Karpas-422 (cell line): ENCODE measurements at places on chromosomes 6 and 20. TPM values are rescaled to one million over a fixed set of nuclear protein-coding genes. Genes with fewer than 3 reads are reported as not detected.
A peak's percentile ranks its signal among the peaks of the same experiment; 100 is the strongest.

- peaks cover 15% of the 10 kb centered on the region for H3K4me1 ChIP-seq
- no peak overlapping the region for H3K27ac ChIP-seq
- H3K27me3 ChIP-seq = no peaks in the 10 kb centered on the region
Observed at GRCh38 chr6:106181664-106182418, 95.7 kb downstream of the PRDM1 start.

- DNase-seq = no peak
- H3K36me3 ChIP-seq = no peaks in the 10 kb centered on the region
- peaks cover 3% of the 10 kb centered on the region for H3K4me1 ChIP-seq
- H3K27ac ChIP-seq = no peak overlapping the region
Observed at GRCh38 chr20:35887393-35888064, 66.8 kb downstream of the SCAND1 start.

DNA sequence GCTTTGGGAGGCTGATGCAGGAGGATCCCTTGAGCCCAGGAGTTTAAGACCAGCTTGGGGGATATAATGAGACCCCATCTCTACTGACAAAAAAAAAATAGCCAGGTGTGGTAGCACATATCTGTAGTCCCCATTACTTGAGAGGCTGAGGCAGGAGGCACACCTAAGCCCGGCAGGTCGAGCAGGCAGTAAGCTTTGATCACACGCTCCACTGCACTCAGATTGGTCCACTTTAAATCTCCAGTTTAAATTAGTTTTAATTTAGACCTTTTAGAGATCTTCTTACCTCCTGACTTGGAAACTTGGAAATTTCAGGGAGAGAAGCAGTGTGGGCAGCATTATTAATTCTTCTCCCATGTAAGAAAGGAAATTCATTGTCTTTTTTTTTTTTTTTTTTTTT lies 16.8 kb upstream of the PLCB4 start:
- H3K36me3 ChIP-seq = no peaks in the 10 kb centered on the region
- H3K4me1 ChIP-seq = no peaks in the 10 kb centered on the region
- no peak overlapping the region for H3K27ac ChIP-seq
- H3K4me3 ChIP-seq = no peak overlapping the region
- DNase-seq = no peak

GRCh38 chr20:1417273-1417672 lies 24.4 kb upstream of the FKBP1A start:
- H3K36me3 ChIP-seq = no peaks in the 10 kb centered on the region
- no peak for DNase-seq
- no peak overlapping the region for H3K4me3 ChIP-seq
- no peaks in the 10 kb centered on the region; the same call in 1 of the 2 replicates for H3K27me3 ChIP-seq
- no peaks in the 10 kb centered on the region for H3K4me1 ChIP-seq
- H3K27ac ChIP-seq = no peak overlapping the region

GRCh38 chr6:19632786-19633185 lies 204.4 kb upstream of the ID4 start:
- no peak overlapping the region for H3K27ac ChIP-seq
- no peak overlapping the region for H3K4me3 ChIP-seq
- H3K4me1 ChIP-seq = no peaks in the 10 kb centered on the region
- no peak for DNase-seq

GRCh38 chr6:154292066-154292465 lies 64.5 kb downstream of the IPCEF1 start:
- H3K4me1 ChIP-seq = no peaks in the 10 kb centered on the region
- no peak overlapping the region for H3K27ac ChIP-seq
- DNase-seq = no peak

DNA sequence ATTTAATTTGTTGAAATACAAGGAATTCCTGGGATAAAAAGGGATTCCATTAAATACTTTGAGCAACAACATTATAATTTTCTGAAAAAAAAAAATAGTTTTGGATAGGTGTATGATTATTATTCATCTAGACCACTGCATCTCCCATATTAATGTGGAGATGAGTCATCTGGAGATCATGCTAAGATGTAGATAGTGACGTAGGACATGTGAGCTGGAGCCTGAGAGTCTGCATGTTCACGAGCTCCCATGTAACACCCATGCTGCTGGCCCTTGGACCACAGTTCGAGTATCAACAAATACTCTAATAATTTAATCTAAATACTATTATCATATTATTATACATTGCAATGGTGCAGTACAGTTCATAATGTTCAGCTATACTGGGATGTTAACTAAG lies 91.6 kb downstream of the EPM2A start:
- H3K36me3 ChIP-seq = no peaks in the 10 kb centered on the region
- H3K4me1 ChIP-seq = no peaks in the 10 kb centered on the region
- H3K27me3 ChIP-seq = no peaks in the 10 kb centered on the region
- DNase-seq = no peak
- no peak overlapping the region for H3K4me3 ChIP-seq

GRCh38 chr6:30727920-30728553 lies 7.9 kb downstream of the TUBB start:
- DNase-seq = peak; percentile 65
- peaks cover 33% of the 10 kb centered on the region for H3K36me3 ChIP-seq
- no peaks in the 10 kb centered on the region for H3K27me3 ChIP-seq
- H3K27ac ChIP-seq = no peak overlapping the region
- peaks cover 8% of the 10 kb centered on the region for H3K4me1 ChIP-seq

DNA sequence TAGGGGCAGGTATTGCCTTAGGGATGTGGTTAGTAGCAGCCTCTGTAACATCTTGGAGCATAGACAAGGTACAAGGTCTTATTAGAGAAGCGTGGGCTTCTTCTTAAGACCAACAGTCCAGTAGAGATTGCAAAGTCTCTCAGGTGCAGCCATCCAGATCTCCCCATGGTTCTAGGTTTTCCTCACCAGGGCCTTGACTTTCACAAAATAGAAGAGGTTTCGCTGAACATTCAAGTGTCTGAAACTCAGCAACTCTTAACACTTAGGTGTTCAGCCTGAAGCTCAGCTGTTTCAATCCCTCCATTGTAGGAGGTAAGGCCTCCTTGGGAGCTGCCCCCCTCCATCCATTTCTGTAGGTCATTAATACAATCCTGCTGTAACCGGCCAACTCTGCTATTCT lies 44.4 kb downstream of the GOPC start:
- H3K27me3 ChIP-seq = no peaks in the 10 kb centered on the region
- H3K36me3 ChIP-seq = peaks cover 8% of the 10 kb centered on the region; the same call in 1 of the 2 replicates
- H3K4me1 ChIP-seq = 0 out of 2 replicates have a peak, but pooled peaks cover 4% of the 10 kb centered on the region
- H3K27ac ChIP-seq = no peak overlapping the region
- DNase-seq = no peak
- H3K4me3 ChIP-seq = no peak overlapping the region

- H3K36me3 ChIP-seq = no peaks in the 10 kb centered on the region
- H3K4me1 ChIP-seq = peaks cover 21% of the 10 kb centered on the region
- no peak overlapping the region for H3K4me3 ChIP-seq
- no peak overlapping the region for H3K27ac ChIP-seq
- peaks cover 4% of the 10 kb centered on the region; the same call in 1 of the 2 replicates for H3K27me3 ChIP-seq
Observed at GRCh38 chr6:7132398-7133035, 24.8 kb downstream of the RREB1 start.

DNA sequence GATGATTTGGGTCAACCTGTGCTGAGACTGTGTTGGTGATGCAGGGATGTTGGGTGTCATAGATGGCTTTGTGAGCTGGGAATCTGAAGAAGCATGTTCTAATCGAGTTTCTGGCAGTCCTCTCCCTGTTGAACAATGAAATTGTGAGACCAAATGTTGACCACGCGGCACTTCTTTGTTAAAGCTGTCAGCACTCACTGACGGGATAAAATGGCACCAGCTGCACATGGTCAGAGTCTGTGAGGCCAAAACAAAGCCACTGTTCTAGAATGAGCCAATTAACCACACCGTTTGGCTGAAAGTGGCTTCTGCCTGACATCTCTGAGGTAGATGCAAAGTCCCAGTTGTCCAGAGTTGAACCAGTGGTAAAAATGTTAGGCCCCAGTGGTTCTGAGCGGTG lies 562.2 kb downstream of the KIF16B start:
- peak; percentile 28 for DNase-seq
- H3K27me3 ChIP-seq = no peaks in the 10 kb centered on the region
- no peaks in the 10 kb centered on the region for H3K36me3 ChIP-seq
- no peak overlapping the region for H3K4me3 ChIP-seq

DNA sequence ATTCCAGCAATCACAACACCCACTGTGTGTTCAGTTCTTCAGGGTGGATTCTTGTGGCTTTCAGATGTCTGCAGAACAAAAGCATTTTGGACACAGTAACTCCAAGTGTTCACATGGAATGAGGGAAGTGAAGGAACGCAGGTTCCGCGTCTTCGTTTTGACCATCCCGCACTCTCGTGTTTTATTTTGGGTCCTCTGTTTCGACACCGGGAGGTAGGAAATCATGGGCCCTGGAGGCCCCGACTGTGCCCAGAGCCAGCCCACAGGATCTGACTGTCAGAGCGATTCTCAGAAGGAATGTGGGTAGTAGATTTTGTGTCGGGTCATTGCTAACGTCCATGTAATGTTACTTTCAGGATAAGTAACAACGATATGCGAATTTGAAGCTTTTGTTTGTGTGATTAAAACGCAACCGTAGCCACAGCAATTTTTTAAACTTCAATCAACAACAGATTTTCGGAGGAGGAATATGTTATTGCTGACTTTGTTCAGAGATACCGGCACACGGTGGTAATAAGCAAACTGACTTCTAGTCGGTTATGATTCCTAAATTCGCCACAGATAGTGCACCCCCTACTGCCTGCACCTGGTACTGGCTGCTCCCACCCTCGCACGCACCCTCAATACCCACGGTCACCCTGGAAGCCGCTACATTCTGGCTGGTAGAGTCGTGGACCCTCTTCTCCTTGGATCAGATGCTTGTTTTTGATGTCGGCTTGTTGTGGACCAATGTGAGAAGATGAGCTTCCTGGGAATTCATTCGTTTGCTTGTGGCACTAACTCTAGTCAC lies 10.5 kb downstream of the NPEPL1 start:
- H3K27ac ChIP-seq = no peak overlapping the region
- no peak for DNase-seq
- no peak overlapping the region for H3K4me3 ChIP-seq
- H3K36me3 ChIP-seq = peaks cover 17% of the 10 kb centered on the region; the same call in 1 of the 2 replicates
- H3K4me1 ChIP-seq = no peaks in the 10 kb centered on the region

GRCh38 chr6:159541296-159541695 lies 151.7 kb downstream of the SOD2 start:
- H3K4me1 ChIP-seq = peaks cover 46% of the 10 kb centered on the region
- DNase-seq = no peak
- no peak overlapping the region for H3K27ac ChIP-seq
- H3K4me3 ChIP-seq = no peak overlapping the region
- H3K36me3 ChIP-seq = no peaks in the 10 kb centered on the region

DNA sequence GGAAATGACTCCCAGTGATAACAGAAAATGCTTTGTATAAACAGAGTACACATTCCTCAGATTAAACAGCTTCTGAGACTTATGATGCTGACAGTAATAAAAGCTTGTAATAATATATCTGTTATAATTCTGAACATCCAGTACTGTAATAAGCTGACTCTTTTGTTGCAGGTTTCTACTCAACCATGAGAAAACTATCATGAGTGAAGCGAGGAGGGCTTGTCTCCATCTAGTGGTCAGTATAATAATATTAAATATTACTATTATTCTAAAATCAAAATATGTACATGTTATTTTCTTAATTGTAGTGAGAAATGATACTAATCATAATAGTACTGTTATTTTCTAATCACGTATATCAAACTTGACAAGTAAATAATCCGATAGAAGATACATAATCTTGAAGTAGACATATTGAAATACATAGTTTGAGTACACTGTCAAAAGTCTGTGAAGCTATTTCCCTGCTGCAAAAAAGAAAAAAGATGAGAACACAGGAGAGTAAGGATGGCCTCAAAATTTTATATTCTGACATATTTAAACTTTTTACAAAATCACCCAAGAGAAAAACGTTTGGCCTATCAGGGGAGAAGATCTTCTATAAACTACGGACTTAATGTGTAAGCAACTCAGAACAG lies 183.1 kb downstream of the MOXD1 start:
- no peaks in the 10 kb centered on the region for H3K4me1 ChIP-seq
- DNase-seq = peak; percentile 58
- no peaks in the 10 kb centered on the region for H3K36me3 ChIP-seq
- no peaks in the 10 kb centered on the region for H3K27me3 ChIP-seq
- no peak overlapping the region for H3K27ac ChIP-seq

DNA sequence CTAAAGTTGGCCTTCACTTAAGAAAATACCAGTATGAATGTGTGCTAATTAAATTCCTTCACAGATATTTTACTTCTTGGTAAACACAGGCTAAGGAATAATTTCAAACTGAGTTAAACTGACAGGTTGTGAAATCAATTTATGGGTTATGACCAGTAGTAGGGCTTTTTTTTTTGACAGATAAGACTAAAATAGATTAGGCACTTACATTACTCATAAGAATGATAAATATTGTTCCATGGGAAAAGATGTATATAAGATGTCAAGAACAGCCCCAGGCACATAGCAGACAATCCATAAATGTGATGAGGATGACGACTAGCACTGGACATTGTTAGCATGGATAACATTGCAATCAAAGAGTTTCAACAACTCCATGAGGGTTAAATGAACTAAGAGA lies 22.9 kb downstream of the NT5E start:
- no peak for DNase-seq
- no peak overlapping the region for H3K4me3 ChIP-seq
- H3K4me1 ChIP-seq = no peaks in the 10 kb centered on the region
- no peak overlapping the region for H3K27ac ChIP-seq
- H3K36me3 ChIP-seq = no peaks in the 10 kb centered on the region

DNA sequence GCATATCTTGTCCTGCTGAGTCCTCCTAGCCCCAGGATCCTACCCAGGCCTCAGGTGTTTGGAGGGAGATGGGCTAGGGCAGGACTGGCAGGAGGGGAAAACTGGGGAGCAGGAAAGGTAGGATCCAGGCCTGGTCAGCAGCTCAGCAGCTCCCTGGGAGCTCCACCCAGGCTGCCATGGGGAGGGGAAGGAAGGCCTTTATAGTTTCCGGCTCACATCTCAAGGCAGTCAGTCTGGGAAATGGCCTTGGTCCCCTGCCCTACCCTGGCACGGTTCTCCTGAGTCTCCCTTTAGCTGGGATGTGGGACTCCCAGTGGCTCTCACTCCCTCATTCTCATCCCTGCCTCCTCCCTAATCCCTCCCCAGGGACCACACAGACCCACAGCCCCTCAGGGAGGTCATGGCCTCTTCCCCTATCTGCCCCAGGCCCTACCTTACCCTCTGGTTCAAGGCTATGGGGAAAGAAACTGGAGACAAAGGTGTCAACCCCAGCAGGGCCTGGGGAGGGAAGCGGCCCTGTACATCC lies 1.6 kb downstream of the SLC44A4 start:
- H3K36me3 ChIP-seq = peaks cover 13% of the 10 kb centered on the region
- H3K27me3 ChIP-seq = no peaks in the 10 kb centered on the region
- no peak overlapping the region for H3K4me3 ChIP-seq
- no peaks in the 10 kb centered on the region for H3K4me1 ChIP-seq

- H3K4me1 ChIP-seq = peaks cover 19% of the 10 kb centered on the region
- no peaks in the 10 kb centered on the region for H3K36me3 ChIP-seq
- H3K27ac ChIP-seq = no peak overlapping the region
- H3K27me3 ChIP-seq = no peaks in the 10 kb centered on the region
Observed at GRCh38 chr6:107340881-107341280, 118.5 kb downstream of the PDSS2 start.

CD83 gene
- 1.9 and 3.9 TPM in 2 replicates for total RNA-seq

PYGB gene
- total RNA-seq = 188 and 302 TPM in 2 replicates

CFAP206 gene
- 0.25 and 1.8 TPM in 2 replicates for total RNA-seq

SH3BGRL2 gene
- not detected in 2 replicates for total RNA-seq

IRF4 gene
- total RNA-seq = not detected in 2 replicates
